ENCODE measurements at places on chromosomes 3 and 15. TPM values are rescaled to one million over a fixed set of nuclear protein-coding genes. Genes with fewer than 3 reads are reported as not detected.

Gene SPRED1
- 0.44 TPM for total RNA-seq

Gene ZNF35
- total RNA-seq: 4.7 TPM

DNA sequence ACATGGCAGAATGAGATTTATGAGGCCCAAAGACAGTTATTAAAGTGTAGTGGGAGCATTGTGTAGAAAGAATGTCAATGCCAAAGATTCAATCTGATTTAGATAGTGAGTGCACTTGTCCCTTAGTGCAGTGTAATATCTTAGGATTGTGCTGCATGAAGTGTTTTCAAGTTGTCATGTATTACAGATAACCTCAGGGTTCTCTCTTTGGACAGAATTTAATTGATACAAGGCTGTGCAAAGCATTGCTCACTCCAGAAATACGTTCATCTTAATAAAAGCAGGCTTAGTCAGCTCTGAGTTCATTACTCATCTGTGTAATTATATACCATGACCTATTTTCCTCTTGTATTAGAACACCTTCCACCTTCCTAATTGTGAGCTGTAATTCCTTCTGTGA lies 16.0 kb upstream of the GPR171 start:
- H3K27me3 ChIP-seq: no peaks in the 10 kb centered on the region
- H3K4me1 ChIP-seq: peaks cover 14% of the 10 kb centered on the region
- H3K36me3 ChIP-seq: peaks cover 19% of the 10 kb centered on the region
- no peak for DNase-seq
- H3K27ac ChIP-seq: no peak overlapping the region
- H3K4me3 ChIP-seq: no peak overlapping the region

GRCh38 chr3:143337387-143337786 lies 217.8 kb downstream of the CHST2 start:
- no peak overlapping the region for H3K27ac ChIP-seq
- no peaks in the 10 kb centered on the region for H3K27me3 ChIP-seq
- no peak overlapping the region for H3K4me3 ChIP-seq

Gene IL17RE
- total RNA-seq: 1.1 TPM

- H3K36me3 ChIP-seq: no peaks in the 10 kb centered on the region
- DNase-seq: no peak
- no peak overlapping the region for H3K4me3 ChIP-seq
- H3K27me3 ChIP-seq: peaks cover 6% of the 10 kb centered on the region
These were observed 211.4 kb upstream of the DPH6 start for GRCh38 chr15:35757361-35757760.

Gene HMG20A
- total RNA-seq: 46.4 TPM

Gene ALG1L2
- not detected for total RNA-seq

Gene SPINT1
- total RNA-seq: 12.9 TPM

Gene CAPN3
- total RNA-seq: 2.3 TPM

- DNase-seq: no peak
- no peaks in the 10 kb centered on the region for H3K27me3 ChIP-seq
- H3K4me3 ChIP-seq: no peak overlapping the region
- H3K27ac ChIP-seq: peak overlapping the region; percentile 4
- H3K36me3 ChIP-seq: peaks cover 6% of the 10 kb centered on the region
These were observed 503.8 kb upstream of the TPRG1 start for GRCh38 chr3:188667926-188668325.

GRCh38 chr3:10523561-10523960 lies 18.2 kb upstream of the ATP2B2 start:
- no peak overlapping the region for H3K4me3 ChIP-seq
- H3K4me1 ChIP-seq: no peaks in the 10 kb centered on the region
- no peaks in the 10 kb centered on the region for H3K36me3 ChIP-seq
- peaks cover 44% of the 10 kb centered on the region for H3K27me3 ChIP-seq

- H3K27ac ChIP-seq: no peak overlapping the region
- no peak overlapping the region for H3K4me3 ChIP-seq
- H3K4me1 ChIP-seq: no peaks in the 10 kb centered on the region
- no peak for DNase-seq
These were observed 106.7 kb downstream of the ZIC4 start for GRCh38 chr3:147299656-147300055.

Gene ALPK3
- total RNA-seq: 0.09 TPM

Gene TMEM42
- 13.0 TPM for total RNA-seq

DNA sequence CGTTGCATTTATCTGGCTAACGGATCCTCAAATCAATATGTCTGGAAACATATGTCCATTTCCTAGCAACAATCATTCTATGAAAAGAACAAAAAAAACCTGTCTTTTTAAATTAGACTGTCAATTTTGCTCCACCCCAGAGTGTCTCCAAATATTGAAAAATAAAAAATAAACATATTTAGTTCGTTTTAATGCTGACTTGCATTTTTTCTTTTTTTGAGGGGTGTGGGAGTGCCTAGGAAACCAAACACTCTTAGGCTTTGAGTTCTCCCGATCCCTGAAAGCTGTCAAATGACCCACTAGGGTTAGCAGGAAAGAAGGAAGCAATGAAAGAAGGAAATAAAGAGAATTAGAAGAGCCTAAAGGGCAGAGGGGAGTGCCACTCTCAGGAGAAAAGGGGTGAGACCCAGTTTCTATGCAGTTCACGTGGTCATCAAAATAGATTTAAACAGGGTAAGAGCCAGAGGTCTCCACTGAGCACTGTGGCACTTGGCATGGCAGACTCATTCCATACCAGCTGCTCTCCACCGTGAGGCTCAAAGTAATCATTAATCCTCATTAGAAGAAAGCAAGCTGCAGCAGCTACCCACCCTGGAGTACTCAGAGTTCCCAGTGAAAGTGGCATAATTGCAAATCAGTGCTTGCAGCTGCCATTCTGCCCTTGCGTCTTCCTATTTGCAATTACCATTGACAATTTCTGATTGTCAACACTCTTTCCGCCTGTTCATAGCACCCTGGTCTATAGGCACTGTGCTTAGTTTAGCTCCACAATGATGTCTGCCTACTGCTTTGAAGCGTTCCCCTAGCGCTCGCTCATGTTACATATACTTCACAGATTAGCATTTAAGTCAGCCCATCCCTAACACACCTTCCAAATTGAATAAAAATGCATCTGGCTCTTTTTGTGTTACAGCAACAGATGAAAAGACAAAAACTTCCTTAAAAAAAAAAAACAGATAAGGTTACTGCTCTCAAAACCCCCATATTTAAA lies 32.3 kb downstream of the PDZRN3 start:
- H3K27me3 ChIP-seq: no peaks in the 10 kb centered on the region
- H3K27ac ChIP-seq: no peak overlapping the region
- no peak overlapping the region for H3K4me3 ChIP-seq
- DNase-seq: no peak
- H3K36me3 ChIP-seq: no peaks in the 10 kb centered on the region

All from activated CD4-positive, alpha-beta T cell treated with anti-CD3 and anti-CD28 coated beads, Interleukin-2, amount 10 ng/mL, durations not matched to agents 24 days and 14 days (primary cell).